ENCODE measurements at places on chromosomes 11 and 22. TPM values are rescaled to one million over a fixed set of nuclear protein-coding genes. Genes with fewer than 3 reads are reported as not detected.

- DNase-seq, result no peak
Observed at GRCh38 chr22:22888571-22889353, 1.1 kb downstream of the IGLL5 start.

- no peak for DNase-seq
Observed at GRCh38 chr22:32649515-32650200, 151.8 kb upstream of the TIMP3 start.

- peak; percentile 39 for DNase-seq
Observed at GRCh38 chr11:78646564-78647185, 72.0 kb upstream of the NARS2 start.

DNA sequence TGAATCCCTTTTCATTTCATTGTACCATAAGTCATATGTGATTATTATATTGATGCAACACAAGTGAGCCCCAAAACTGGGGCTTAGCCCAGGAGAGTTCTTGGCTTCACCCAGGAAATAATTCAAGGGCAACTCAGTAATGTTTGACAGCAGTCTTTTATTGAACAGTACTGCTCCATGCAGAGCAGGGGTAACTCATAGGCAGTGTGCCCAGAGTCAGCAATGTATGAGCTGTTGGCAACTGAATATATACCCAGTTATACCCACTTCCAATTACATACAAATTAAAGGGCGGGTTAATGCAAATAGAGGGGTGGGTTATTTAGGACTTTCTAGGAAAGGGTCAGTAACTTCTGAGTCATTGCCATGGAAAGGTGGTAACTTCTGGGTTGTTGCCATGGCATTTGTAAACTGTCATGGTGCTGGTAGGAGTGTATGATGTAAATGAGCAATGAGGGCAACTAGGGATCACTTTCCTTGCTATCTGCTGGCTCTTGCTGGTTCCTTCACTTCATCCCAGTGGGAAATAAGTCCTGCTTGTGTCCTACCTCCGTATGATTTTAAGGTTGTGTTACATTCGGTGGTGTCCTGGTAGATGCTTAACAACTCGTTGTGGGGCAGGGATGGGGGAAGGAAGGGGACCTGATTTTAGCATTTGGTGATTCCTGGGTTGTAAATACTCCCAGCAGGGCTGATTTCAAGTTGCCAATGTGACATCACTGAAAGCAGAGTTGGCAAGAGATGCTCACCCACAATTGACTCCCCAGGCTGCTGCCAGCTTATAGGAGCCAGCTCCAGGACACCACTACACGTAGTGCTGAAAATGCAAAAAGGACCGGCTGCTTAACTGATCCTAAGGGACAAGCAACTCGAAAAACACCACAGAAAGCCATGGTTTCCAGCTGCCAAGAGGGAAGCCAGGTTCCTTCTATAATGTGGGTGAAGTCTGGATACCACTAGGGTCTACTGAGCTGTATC lies 70.1 kb downstream of the SYT9 start:
- no peak for DNase-seq

DNA sequence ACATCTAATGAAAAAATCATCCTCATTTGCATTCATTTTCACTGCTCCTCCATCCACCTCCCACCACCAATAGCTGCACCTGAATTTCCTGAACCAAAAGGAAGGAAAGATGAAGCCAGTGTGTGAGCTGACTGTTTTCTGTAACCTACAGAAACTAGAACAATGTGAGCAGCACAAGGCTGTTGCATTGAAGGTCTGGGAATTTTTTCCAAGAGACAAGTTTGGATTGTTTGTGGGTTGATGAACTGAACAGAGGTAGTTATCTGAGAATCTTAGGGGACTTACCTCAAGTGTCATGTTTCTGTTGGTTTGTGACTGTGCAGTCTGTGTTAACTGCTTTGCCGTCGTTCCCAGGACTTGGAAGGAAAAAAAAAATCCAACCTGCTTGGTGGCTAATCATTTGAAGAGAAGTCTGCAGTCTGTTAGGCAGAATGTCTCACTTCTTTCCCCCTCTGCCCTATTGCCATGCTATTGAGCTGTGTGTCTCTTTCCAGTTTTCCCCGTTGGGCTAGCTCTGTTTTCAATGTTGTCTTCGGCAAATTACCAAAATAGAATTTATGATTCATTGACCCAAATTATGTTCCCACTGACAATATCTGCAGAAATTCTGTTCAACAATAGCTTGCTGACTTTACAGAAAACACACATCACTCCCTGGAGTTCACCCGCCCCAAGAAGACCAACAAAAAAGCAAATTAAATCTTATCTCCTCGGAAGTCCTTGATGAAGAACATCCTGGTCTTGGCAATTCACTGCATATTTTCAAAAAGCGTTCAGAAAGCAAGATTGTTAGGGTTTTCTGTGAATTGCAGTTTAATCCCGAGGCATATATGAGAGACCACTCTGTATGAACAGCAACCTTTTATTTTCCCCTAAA lies 76.0 kb downstream of the SC5D start:
- DNase-seq, result no peak

- DNase-seq, result peak; percentile 22
Observed at GRCh38 chr11:84384731-84385130, 1098.6 kb upstream of the CCDC90B start.

GRCh38 chr11:74070723-74071492 lies 62.0 kb upstream of the UCP3 start:
- DNase-seq, result no peak

- no peak for DNase-seq
Observed at GRCh38 chr11:69557266-69557665, 75.8 kb downstream of the LINC01488 start.

GRCh38 chr11:78406568-78407196 lies 10.9 kb downstream of the GAB2 start:
- DNase-seq, result no peak

GRCh38 chr11:20022363-20023081 lies 137.8 kb downstream of the DBX1 start:
- DNase-seq, result peak; percentile 51

DNA sequence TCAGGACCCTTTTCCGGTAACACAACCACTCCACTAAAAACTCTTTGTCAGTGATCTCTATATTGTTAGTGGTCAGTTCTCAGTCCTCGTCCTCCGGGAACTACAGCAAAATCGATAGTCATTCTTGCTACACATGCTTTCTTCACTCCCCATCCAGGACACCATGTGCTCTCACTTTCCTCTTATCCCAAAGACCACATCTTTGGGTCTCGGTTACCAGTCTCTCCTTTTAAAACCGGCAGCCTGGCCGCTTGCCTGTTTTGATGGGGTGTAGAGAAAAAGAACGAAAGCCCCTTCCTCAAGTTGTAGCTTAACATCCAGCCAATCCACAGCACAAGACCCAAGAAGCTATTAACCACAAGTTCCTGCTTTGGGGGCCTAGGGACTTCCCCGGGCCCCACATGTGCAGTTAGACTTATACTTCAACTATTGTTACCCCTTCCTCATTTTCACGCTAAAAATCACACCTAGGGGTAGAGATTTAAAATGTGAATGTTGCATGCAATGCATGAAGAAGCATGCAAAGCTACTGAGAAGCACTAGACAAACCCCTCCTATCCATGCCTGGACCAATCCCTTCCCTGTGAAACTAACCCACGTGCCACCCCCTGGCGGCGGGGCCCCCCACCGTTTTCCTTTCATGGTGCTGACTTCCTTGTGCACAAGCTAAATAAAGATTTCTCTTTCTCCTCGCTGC lies 1.5 kb upstream of the TOLLIP start:
- no peak for DNase-seq

DNA sequence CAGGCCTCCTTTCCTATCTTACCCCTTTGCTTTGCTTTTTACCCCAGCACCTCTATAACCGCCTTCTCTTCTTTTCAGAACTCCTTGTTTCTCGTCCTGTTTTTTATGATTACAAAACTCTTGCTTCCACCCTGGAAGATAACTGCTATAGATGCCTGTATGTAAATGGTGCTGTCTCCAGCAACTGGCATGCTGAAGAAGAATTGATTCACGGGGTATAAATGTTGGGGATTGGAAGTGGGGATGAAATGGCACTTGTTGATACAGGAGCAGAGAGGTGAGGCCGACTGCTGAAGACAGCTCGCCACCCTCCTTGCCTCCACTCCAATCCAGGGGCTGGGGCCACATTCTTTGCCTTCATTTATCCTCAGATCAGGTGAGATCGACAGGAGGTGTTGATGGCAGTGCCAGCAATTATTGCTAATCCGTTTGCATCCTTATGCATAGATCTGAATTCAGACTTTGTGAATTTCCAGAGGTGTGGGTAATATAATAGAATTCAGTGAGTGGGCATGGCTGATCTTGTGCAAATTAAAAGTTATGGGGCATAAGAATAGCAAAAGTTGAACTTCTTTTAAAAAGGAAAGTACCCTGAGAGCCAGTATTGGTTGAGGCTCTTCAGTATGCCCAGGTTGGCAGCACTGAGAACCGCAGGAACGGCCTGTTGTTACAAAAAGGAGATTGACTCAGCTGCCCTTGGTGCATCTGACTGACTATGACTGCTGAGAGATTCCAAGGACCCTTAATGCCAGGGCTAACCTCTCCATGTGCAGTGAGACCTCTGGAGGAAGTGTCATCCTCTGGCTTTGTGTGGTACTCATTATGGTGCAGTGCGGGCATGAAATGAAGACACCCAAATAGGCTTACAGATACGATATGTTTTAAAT lies 5.3 kb downstream of the NEAT1 start:
- peak; percentile 41 for DNase-seq

DNA sequence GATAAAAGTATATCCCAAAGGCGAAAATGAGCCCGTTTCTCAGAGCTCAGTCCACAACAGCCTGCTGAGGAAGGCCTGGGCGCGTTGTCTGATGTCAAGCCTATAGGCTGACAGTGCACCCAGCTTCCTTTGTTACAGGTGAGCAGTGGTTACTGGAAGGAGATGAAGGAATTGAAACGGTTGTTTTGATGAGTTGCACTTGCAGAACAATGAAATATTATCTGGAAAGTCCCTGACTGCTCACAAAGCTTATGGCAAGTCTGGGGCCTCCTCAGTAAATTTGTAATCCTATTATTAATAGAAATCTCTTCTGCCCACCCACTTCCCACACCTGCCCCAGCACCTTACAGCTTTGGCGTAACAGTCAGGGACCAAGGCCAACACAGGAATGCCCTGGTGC lies 77.8 kb downstream of the C11orf91 start:
- no peak for DNase-seq

GRCh38 chr11:46491661-46492330 lies 100.2 kb upstream of the CHRM4 start:
- DNase-seq, result no peak

- DNase-seq, result no peak
Observed at GRCh38 chr11:112316971-112317370, 56.3 kb upstream of the PLET1 start.

DNA sequence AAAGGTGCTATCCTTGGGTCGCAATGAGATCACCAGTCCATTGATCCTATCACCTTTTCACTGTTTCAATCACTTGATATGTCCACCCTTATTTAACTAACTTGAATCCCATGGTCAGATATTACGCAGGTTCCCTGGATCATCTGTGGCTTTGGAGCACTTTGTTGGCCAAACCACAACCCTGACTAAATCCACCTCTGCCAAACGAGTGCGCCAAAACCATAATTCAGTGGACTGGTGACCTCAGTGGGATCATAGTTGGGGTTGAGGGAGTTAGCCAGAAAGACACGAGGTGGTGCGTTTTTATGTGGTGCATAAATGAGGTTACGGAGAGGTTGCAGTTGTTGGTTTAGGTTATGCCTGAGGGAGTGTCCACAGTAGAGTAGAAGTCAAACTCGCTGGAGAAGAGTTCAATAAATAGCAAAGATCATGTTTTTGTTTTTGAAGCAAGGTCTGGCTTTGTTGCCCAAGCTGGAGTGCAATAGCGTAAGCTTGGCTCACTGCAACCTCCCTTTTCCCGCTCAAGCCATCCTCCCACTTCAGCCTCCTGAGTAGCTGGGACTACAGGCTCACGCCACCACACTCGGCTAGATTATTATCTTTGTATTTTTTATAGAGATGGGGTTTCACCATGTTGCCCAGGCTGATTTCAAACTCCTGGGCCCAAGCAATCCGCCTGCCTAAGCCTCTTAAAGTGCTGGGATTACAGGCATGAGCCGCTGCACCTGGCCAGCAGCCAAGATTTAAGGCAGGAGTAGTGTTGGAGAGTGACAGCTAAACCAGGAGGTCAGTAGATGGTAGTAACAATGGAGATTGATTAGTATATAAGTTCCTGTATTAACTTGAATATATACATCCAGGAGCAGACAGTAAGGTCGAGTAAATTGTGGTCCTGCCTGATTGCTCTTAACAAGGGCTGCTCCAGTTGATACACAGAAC lies 4.5 kb downstream of the FOXR1 start:
- no peak for DNase-seq

GRCh38 chr22:50134481-50134880 lies 36.0 kb upstream of the PANX2 start:
- no peak for DNase-seq

Gene TSG101
- 81.0 TPM for polyA plus RNA-seq

Gene RAG2
- 0.19 TPM for polyA plus RNA-seq

Gene TRIM66
- polyA plus RNA-seq, result 7.2 TPM

Gene OR10D3
- not detected for polyA plus RNA-seq
